ENCODE measurements at places on chromosomes 11 and 22.

GRCh38 chr11:31921081-31921480 is 110.0 kb upstream of the PAX6 start:
- DNase-seq: no peak

DNA sequence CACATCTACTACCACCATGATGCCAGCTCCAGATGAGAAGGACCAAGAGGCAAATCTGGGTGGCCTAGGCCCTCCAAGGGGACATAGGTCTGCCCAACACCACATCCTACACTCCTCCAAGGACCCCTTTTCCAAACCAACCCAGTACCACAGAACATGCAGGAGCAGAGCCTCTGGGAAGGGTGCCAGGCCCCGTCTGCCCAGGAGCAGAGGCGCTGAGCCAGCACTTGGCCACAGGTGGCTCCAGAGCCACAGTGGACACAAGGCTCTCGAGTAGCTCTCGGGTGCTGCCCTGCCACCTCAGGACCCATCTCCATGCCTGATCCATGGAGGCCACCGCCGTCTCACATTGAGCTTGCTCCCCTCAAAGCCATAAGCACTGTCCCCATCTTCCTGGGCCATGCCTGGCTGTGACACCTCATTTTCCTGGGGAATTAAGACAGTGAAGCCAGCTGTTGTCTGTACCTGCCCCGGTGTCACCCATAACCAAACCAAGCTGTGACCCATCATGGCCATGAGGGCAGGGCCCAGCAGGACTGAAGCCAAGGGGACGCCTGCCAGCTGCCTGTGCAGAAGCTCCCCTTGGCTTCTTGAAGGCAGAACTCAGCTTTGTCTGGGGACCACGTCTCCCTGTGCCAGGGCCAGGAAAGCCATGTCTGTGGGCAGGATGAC is 7.4 kb downstream of the MOB2 start:
- no peak for DNase-seq

GRCh38 chr11:116225784-116226585 is 546.8 kb downstream of the BUD13 start:
- no peak for DNase-seq

DNA sequence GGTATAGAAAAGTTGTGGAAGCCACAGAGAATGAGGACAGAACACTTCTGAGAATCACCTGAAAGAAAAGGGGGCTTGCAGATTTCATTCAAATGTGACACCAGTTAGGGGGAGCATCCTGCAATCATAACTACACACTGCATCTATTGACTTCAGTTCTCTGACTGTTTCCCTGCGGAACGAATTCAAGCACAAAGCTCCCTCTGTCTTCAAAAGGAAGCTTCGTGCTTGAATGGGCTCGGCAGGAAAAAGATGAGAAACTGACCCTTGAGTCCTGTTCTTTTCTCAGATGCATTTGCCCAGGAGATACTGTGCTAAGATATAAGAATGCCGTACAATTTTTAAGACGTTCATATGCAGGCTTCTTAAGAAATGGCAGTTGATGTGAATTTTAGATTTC is 2000.4 kb upstream of the RAG2 start:
- no peak for DNase-seq

All from NCI-H1930 (cell line).